ENCODE measurements at places on chromosomes 2 and 18.

DNA sequence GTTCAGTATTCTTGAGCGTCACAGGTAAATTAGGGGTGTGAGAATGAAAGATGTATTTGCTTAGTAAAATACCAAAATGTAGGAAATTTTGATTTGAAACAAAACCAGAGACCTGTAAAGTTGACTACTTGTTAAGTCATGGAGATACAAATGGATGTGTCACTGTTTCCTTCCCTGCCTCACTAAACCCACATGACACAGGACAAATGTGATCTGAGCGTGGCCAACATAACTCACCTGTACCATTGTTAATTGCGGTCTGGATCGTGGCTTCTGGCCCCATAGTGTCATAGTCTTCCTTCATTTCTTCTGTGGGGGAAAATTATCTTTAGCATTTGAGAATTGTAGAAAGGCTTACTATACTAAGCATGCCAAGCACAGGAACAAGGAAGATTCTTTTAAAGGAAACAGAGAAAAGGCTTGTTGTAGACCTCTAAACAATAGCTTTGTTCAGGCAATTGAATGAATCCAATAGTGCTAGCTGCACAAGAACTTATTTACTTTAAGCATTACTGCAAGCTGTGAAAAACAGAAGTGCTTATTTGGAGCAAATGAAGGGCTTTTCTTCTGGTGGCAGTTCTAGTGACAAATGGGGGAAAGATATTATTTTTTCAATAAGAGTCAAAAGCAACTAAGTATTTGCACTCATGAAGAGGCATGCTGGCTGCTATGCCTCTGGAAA lies 95.2 kb downstream of the ZEB2 start:
- DNase-seq = no peak

DNA sequence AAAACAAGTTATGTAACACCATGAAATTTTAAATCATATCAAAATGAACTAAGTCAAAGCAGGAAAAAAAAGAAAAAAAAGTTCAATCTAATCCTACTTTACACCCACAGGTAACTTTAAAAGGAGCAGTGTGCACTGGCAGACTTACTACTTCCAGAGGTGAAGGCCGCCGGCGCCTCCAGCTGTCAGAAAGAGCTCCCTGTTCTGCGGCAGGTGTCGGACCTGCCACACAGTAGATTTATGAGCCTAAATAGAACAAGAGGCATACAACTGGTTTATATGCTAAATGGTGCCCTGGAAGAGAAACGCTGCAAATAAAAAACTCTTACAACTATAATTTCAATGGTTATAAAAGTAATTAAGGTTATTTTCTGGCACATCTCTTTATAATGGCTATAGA lies 23.1 kb upstream of the PNO1 start:
- DNase-seq = no peak

DNA sequence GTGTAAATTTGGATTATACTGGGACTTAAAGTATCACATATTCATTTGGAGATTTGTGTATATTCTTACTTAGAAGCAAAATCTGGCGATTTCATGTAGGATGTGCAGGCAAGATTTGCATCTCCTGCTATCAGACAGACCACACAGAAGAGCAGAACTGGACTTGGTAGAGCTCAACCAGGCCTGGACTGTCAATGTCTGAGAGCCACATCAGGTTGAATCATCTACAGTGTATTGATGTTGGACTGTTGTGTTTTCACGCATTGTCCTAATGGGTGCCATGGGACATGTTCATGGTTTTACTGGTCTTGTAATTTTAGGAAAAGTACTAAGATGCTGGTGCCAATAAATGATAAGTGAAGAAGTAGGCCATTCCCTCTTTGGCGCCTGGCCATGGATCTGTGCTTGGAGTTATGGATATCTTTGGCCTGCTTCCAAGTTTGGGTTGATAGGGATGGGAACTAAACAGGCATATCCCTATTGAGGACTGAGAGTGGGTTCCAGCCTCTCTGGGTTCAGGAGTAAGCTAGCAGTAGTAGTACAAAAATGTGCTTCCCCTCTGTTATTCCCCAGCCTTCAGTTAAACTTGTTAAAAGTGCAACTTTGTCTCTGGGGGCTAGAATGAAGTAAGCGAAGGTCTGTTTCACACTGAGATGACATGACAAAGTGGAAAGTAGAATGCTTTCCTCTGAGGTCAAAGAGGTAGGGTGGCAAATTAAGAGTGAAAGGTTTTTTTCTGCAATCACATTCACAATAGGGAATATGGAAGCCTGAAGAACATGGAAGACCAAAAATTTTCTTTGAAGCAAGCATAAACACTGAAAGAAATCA lies 49.2 kb upstream of the NEMP2 start:
- DNase-seq = no peak

DNA sequence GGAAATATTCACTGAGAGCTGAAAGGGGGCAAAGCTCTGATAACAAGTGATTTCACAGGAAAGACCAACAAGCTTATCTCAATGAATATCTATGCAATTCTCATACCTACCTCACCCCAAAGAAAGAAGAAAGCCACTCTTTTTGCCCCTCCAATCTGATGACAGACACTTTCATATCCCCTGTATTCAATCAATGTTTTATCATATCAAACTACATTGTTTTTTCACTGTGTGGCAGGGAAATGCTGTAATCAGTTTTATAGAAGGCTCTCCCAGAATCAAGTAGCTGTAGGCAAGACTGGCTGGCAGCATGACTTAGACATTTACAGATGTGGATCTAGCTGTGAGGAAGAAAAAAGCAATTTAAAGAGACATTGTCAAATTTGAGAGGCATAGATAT lies 81.3 kb upstream of the PIK3C3 start:
- DNase-seq = no peak

GRCh38 chr2:133123393-133123792 lies 444.9 kb downstream of the NCKAP5 start:
- DNase-seq = no peak

DNA sequence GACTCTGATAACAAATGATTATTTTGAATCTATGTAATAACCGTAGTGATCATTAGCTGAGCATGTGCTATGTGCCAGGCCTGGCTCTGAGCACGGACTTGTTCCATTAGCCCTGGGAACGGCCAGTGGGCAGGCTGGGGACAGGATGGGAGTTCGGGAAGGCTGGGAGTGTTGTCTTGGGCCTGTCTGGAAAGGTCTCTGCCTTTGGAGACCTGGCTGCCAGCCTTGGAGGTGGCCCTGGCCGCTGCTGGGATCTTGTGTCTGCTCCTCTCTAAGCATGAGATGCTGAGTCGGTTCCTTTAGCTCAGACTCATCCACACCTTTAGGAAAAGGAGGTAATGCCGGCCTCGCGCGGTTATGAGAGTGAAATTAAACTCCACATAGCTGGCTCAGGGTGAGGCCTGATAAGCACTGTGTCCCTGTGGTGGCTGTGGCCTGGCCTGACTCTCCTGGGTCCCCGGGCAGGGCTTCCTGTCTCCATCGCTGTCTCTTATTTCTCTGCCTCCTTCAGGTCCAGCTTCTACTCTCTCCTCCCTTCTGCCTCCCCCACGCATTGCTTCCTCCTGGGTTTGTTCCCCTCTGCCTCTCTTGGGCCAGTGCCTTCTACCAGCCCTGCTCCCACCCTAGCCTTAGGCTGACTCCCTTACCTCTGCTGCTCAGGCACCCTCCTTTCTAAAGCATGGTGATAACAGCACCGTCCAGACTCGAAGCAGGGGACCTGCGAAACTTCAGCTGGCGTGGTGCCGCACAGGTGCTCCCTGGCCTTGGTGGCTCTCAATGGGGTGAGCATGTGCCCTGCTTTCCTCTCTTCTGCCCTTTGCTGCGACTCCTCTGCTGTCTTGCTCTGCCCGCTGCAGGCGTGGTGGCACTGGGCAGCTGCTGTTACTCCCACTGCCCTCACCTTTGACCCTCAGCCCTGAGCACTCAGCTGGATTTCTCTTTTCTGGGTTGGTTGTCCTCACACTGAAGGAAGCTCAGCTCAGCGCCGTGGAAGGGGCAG lies 41.8 kb downstream of the NCK2 start:
- no peak for DNase-seq

DNA sequence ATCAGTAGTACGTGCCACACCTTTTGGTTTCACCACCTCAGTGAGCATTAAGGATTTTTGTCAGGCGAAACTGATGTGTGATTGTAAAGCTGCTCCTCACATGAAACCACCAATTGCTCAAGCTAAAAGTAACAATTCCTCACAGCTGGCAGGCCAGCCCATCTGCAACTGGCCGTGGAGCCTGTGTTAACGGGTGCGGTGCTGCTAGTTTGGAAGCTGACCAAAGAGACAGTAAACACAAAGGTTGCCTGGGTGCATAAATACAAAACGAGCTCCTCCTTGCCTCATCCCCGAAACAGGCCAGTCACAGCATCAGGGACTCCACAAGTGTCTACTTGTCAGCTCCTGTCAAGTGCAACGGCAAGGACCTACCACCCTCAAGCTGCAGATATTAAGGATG lies 32.0 kb downstream of the LGALSL start:
- DNase-seq = no peak

DNA sequence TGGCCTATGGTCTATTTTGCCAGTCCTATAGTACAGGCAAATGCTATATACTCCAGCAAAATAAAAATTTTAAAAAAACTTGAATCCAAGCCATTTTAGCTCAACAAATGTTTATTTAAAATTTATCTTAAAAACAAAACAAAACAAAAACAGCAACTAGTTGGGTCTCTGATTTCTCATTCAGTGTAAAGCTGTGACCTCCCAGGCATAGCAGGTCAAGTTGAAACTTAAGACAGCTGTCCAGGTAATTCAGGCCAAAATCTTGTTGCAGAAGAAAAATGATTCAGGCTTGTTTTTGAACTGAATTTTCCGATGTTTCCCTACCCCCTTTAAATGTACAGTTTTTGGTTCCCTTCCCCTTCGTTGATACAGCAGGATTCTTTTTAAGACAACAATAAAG lies 58.5 kb downstream of the CABLES1 start:
- no peak for DNase-seq

- no peak for DNase-seq
Measured at GRCh38 chr2:10095175-10095574, 15.0 kb upstream of the CYS1 start.

DNA sequence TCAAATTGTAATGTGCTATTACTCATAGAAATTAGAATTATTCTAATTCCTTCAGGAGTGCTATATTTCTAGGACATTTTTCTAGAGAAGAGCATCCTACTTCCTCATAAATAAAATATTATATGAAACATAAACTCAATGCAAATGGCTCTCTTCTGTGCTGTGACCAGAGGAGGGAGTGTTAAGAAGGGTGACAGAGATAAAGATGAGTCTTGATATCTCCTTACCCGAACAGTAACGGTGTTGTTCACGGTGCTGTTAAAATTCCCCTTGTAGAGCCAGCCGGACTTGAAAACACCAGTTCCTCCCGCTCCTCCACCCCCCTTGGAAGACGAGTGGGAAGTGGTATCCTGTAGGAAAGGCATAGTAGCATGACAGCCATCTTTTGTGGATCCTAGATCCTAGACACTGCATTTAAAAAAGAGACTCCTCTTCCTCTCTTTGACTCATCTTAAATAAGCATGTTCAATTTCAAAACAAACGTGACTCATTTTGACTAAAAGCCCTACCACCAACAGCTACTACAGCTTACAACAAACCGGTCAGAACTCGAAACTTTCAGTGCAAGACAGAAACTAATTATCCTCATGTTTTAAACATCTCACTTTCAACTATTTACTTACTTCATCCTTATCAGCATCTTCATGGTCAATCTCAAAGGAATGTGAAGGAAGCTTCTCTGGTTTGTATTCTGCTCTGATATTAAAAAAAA lies 156.3 kb downstream of the DOCK10 start:
- peak; percentile 91 for DNase-seq
